ENCODE measurements at places on chromosomes 2 and 18. TPM values are rescaled to one million over a fixed set of nuclear protein-coding genes. Genes with fewer than 3 reads are reported as not detected.

The OTOS gene
- not detected for total RNA-seq

The TRAPPC12 gene
- 89.4 TPM for total RNA-seq

The LINC00305 gene
- total RNA-seq = not detected

The HAT1 gene
- 75.7 TPM for total RNA-seq

The SLC16A14 gene
- 0.43 TPM for total RNA-seq

The TRPM8 gene
- total RNA-seq = not detected

The INHA gene
- total RNA-seq = not detected

The RBM43 gene
- total RNA-seq = 0.76 TPM

The SCN9A gene
- 0.13 TPM for total RNA-seq

The CRYGD gene
- not detected for total RNA-seq

The ZNF385B gene
- total RNA-seq = not detected

The PAX8 gene
- total RNA-seq = 0.98 TPM

The XDH gene
- not detected for total RNA-seq

The LONRF2 gene
- total RNA-seq = 0.25 TPM

The DSG1 gene
- not detected for total RNA-seq

The TMEM247 gene
- not detected for total RNA-seq

The GDF7 gene
- 0.05 TPM for total RNA-seq

The DTNA gene
- not detected for total RNA-seq

The RAB6C gene
- not detected for total RNA-seq

The LCT gene
- total RNA-seq = 0.10 TPM

The RAX gene
- not detected for total RNA-seq

The CNTNAP5 gene
- not detected for total RNA-seq

The ASPRV1 gene
- total RNA-seq = 0.54 TPM

The CD8B2 gene
- total RNA-seq = 0.21 TPM

The PLA2R1 gene
- total RNA-seq = 0.05 TPM

The FIGN gene
- not detected for total RNA-seq

The UGT1A3 gene
- not detected for total RNA-seq

The EMILIN1 gene
- total RNA-seq = 1.3 TPM

The UGGT1 gene
- total RNA-seq = 58.7 TPM

The TGFA gene
- 0.33 TPM for total RNA-seq

The NRP2 gene
- total RNA-seq = 1.6 TPM

The LAPTM4A gene
- 29.7 TPM for total RNA-seq

The IL36G gene
- total RNA-seq = not detected

The SNED1 gene
- total RNA-seq = 0.53 TPM

The SERPINE2 gene
- 15.9 TPM for total RNA-seq

The CDH2 gene
- total RNA-seq = 0.18 TPM

The BIN1 gene
- 32.7 TPM for total RNA-seq

The TM4SF20 gene
- total RNA-seq = 0.30 TPM

The SETBP1 gene
- total RNA-seq = 6.2 TPM

The UPP2 gene
- total RNA-seq = not detected

The DHX57 gene
- 21.3 TPM for total RNA-seq

The C2orf78 gene
- not detected for total RNA-seq

The UGT1A8 gene
- total RNA-seq = not detected

The MEIS1 gene
- total RNA-seq = 0.46 TPM

The PLGLB1 gene
- 0.35 TPM for total RNA-seq

The UGT1A4 gene
- not detected for total RNA-seq

The FEV gene
- total RNA-seq = not detected

The ALLC gene
- total RNA-seq = not detected

The ANKAR gene
- total RNA-seq = 2.0 TPM

Data from activated T-cell treated with anti-CD3 and anti-CD28 coated beads, Interleukin-2, amount 50 U/mL, for 4 hours (primary cell).